ENCODE measurements at places on chromosomes 4 and X.
A peak's percentile ranks its signal among the peaks of the same experiment; 100 is the strongest.

GRCh38 chr4:89929425-89930159, 34.9 kb downstream of the MMRN1 start:
- DNase-seq, result no peak

GRCh38 chrX:132216806-132217202, 2.4 kb downstream of the RAP2C start:
- no peak for DNase-seq

DNA sequence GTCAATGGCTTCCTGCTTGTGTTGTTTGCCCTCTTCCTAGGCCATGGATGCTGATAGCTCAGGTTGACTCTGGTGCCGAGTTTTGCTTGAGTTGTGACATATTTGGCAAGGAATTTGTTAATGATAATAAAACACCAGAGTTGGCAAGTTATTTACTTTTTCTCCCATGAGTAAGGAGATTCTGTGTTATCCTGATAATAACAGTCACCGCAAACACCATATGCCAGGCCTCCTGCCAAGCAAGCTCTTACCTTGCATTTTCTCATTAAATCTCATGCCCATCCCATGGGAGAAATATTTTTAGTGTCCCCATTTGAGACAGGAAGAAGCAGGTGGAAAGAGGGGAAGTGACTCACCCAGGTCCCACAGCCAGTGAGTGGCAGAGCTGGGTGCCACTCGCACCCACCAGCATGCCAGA, 67.4 kb upstream of the CLCN4 start:
- no peak for DNase-seq

DNA sequence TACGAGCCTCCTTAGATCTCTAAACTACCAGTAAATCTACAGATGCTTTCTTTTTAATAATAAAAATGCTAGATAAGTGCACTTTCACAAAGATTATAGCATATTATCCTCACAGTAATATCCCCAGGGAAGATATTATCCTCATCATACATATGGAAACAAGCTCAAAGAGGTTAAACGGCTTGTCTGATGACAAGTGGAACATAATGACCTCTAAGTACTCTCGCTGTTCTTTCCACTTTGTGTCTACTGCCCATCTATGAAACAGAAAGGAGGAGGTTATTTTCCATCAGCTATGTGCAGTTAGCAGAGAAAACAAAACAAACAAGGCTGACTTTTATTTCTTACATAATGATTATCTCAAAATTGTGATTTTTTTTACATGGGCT, 42.8 kb upstream of the PRDM8 start:
- no peak for DNase-seq

- peak; percentile 73 for DNase-seq
Measured at GRCh38 chrX:103864886-103865534, 33.0 kb upstream of the RAB9B start.

DNA sequence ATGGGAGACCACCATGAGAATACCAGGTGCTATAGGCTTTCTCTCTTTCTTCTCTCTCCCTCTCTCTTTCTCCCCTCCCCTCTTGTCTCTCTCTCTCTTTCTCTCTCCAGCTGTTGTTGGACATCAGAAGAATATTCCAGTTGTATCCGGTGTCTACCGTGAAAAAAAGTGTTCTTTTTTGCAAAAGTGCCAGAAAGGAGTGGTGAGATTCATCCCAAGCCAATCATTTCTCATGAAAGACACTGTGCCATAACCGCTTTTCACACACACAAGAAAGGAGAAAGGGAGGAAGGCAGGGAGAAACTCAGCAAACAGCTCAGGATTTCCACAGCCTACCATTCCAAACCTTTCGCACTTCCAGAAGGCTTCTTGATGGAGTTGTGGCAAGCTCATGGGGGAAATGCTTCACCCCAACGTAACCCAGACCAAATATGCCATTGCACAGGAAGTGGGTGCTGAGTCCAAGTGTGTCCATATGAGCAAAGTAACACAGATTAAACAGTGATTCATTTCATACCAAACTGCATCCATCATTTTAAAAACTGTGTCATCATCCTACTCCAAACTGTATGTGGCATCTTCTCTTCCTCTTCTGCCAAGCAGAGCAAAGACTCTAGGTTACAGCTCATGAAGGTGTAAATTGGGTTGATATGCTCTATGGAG, 224.0 kb downstream of the APBB2 start:
- peak; percentile 98 for DNase-seq

DNA sequence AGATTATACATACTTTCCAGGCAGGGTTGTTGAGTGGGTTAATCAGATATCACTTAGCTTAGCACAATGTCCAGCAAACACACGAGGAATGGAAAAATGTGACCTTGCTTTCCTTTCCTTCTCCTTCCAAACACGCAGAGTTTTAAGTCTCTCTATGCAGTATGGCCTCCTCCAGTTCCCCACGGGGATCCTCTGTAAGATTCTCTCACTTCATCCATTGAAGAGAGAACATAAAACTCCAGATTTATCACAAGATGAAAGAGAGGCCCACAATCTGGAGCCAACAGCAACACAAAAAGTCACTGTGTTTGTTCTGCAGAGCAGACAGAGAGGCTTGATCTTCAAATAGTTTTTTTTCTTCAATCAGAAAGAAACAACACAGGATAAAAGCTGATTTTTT, 336.8 kb upstream of the CLNK start:
- DNase-seq, result no peak

- peak; percentile 29 for DNase-seq
Measured at GRCh38 chr4:141569141-141569540, 67.2 kb upstream of the IL15 start.

- DNase-seq, result no peak
Measured at GRCh38 chr4:184310171-184310567, 92.5 kb upstream of the ENPP6 start.

DNA sequence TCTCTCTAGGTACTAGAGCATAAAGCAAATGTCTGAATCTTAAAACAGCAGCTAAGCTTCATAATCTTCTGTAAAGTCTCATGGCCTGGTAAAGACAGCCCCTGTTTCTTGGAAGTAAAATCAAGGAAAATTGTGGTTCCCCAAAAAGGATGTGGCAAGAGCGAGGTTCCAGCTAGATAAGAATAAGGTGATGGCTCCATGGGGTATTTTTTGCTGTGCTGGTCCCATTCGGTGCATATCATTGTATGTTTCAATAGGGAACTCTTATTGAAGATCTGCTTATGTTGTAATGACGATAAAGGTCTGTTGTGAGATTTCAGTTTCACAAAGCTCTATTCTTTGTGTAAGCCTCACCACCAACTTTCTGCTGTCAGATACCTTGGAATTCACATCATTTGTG, 316.9 kb upstream of the NOCT start:
- DNase-seq, result no peak

DNA sequence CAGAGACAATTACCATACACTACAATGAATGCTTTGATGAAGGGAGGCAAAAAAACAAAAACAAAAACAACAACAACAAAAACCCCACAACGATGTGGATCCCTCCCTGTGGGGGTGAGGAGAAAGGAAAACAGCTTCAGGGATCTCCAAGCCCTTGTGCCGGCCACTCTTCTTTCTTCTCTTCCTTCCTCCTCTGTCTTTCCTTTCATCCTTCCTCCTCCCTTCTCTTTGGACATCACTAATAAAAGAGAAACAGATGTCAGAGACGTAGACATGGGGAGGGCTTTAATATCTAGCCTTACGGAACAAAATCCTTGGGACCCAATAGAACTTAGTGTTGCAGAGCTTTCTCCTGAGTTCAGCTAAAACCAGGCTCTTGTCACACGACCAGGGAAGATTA, 18.8 kb upstream of the STX18 start:
- no peak for DNase-seq

- no peak for DNase-seq
Measured at GRCh38 chr4:1992468-1993168, 16.2 kb downstream of the NELFA start.

DNA sequence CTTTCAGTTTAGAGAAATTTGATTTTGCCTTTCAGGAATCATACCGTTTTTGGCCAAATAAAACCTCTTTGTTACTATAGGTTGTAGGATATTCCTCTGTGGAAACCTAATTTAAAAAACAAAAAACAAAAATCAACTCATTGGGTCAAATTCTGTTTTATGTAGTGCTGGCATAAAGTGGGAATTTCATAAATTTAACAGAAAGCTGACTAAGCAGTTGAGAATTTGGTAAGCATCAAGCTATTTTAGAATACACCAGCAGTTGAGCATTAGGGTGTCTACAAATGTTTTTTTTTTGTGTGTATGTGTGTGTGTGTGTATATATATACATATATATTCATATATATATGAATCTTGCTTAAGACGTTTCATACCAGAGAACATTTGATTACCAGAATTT, 47.4 kb downstream of the C4orf33 start:
- no peak for DNase-seq

GRCh38 chr4:93896516-93896915, 68.0 kb downstream of the ATOH1 start:
- DNase-seq, result no peak

DNA sequence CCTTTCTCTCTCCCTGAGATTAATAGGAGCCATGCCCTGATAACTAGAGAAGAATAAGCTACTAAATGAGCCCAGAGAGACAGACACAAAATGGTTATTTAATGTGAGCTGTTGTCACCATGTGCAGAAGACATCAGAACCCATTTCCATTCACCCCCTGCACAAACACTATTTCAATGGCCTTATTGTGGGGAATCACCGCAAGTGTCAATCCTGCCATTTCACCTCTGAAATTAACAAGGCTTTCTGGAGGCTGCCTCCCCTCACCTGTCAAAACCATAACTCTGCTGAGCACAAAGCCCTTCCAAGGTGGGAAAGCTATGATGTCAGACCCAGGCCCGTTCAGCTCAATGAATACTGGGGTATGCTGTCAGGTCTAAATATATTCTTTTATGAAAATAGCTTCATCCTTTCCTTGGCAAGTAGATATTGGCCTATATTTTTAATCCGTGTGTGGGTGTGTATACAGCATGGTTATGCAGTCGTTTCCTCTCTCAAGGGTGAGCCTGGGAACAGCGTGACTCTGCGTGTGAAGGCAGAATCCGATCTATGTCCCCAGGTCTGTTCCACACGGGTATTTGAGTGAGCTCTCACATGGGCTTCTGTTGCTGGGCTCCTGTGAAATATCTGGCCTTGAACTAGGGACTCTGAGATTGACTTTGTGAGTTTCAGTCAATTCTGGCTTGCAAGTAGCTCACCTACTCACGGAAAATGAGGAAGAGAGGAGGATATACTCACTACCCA, 266.3 kb downstream of the FBXW7 start:
- DNase-seq, result no peak

- DNase-seq, result peak; percentile 12
Measured at GRCh38 chrX:43474321-43474720, 181.8 kb upstream of the MAOA start.

DNA sequence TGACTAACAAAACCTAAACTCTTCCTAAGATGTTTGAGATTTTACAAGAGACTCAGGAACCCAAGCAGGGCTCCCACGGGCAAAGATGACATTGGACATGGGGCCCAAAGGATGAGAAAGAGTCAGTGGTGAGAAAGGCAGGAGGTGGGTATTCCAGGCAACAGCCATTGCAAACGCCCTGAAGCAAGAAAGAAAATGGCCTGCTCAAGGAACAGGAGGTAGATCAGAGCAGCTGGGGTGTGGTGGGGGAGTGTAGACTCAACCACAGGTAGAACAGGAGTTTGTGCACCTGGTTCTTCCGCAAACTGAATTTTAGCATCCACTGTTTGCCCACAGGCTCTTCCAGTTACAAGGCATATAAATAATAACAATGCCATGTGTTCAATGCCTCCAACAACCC, 3.3 kb downstream of the PPP2R2C start:
- DNase-seq, result no peak

GRCh38 chrX:130262231-130262630, 6.5 kb downstream of the ZNF280C start:
- no peak for DNase-seq

GRCh38 chrX:2761246-2761645, 9.4 kb downstream of the XG start:
- DNase-seq, result no peak

DNA sequence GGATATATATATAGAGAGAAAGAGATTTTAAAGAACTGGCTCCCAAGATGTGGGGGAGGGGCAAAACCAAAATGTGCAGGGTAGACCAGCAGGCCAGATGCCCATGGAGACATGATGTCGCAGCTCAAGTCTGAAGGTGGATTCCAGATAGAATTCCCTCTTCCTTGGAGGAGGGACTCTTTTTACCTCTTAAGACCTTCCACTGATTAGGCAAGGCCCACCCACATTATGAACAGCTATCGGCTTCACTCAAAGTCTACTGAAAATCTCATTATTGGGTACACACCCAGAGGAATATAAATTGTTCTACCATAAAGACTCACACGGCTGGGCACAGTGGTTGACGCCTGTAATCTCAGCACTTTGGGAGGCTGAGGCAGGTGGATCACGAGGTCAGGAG, 59.3 kb downstream of the DHRSX start:
- DNase-seq, result no peak

- no peak for DNase-seq
Measured at GRCh38 chr4:21184788-21185187, 484.5 kb downstream of the PACRGL start.

All from RCC 7860 (cell line).